ENCODE measurements at places on chromosomes 5 and 9.

DNA sequence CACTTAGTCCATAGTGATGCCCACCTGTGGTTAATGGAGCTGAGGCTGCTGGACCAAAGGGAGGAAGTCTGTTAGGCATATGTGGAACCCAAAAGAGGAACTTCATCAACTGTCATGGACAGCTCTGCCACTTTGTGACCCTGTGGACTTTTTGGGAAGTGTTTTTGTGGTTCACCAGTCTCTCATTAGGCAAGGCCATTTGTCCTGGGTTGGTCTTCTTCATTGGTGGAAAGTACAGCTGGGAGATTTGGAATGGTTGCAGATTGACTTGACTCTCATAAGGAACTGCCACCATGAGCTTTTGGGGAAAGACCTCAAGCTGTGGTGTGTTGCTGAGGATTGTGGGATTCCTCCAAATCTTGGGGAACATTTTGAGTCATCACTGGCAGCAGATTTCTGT lies 31.9 kb upstream of the IL12B start:
- no peak for DNase-seq

DNA sequence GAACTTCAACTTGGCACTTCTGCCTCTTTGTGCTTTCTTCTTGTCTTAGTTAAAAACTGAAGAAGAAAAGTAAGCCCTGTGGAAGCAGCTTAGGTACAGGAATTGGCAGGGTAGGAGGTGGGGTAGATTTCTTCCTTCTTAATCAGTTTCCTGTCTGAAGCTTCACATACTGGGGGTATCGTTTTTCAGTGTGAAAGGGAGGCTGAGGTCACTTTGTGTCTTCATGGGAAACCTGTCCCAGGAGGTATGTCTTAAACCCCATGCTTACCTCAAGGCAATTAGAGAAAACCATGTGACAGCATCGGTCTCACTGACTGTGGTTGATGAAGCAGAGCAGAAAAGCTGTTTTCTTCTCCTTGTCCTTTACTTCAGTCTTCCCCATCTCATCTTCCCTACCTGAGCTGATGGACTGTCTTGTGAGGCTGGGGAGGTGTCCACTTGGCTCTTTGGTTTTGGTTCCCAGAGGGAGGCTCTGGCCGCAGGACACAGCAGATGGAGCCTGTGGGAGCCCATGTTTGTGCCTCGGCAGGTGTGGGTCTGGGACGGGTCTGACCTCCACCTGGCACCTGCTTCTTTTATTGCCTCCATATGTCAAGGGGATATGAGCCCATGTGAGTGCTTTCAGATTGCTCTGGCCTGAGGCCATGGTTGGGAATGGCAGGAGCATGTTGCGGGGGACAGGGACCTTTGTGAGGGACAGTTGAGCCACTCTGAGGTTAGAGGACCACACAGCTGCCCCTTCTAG lies 47.0 kb downstream of the SH3GL2 start:
- no peak for DNase-seq

DNA sequence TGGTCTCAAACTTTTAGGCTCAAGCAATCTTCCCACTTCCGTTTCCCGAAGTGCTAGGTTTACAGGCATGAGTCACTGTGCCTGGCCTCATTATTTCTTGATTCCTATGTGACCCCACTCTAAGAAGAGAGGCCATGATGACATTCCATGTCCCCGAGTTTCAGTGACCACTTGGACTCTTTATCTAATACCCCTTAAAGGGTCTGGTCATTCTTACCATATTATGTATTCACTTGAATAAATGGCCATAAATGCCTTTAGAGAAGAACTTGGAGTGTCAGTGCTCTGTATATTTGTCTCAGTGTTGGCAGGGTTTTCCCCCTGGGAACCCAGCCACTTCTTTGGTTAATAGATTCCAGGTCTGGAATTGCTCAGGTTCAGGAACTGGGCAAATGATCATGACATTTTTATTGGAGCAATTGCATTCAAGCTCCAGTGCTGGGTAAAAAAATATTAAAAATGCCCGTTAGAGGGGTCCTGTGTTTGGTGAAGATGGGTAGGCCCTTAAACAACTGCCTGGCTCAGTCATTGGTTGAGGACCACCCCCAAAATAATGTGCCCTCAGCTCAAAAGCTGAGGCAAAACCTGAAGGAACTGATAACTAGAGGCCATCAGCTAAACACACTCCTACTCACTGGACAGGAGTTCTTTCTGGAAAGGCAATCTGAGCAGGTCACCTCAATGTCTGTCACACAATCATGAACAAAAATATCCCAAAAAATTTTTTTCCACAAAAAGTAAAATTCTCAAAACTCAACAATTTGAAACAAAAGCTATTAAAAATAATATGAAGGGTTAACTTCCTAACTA lies 186.6 kb upstream of the ZNF608 start:
- no peak for DNase-seq

DNA sequence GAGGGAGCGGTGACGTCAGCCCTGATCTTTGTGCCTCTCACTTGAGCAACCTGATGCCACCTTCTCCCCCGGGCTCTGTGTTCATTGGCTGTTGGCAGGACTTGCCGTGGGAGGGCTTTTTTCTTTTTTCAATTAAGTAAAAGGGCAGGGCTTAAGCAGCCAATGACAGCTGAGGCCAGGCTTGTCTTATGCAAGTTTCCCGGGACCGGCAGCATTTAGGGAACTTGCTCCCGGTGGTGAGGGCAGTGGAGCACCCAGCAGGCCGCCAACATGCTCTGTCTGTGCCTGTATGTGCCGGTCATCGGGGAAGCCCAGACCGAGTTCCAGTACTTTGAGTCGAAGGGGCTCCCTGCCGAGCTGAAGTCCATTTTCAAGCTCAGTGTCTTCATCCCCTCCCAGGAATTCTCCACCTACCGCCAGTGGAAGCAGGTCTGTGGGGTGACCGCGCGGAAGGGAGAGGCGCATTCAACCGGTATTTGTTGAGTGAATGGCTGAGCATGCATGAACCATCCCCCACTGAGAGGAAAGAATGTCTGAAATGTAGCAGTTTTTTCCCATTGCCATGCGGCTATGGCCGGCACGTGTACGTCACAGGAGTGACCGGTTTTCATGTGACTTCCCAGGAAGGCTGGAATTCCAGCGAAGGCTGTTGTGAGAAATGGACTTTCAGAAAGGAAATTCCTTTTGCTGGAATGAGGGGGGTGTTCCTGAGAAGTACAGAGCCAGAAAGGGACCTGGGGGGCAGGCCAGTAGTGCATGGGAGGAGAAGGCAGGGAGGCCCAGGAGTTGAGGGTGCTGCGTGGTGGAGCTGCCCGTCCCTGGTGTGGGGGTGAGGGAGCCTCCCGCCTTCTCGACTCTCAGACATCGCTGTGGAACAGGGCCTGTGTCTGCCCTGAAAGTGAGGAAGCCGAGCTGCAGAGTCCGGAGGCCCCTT lies 29.0 kb downstream of the PTGES2 start:
- peak; percentile 90 for DNase-seq

- no peak for DNase-seq
These were observed 410.9 kb downstream of the BNC2 start for GRCh38 chr9:16459421-16460148.

GRCh38 chr5:104045987-104046386 lies 483.4 kb upstream of the NUDT12 start:
- no peak for DNase-seq

- DNase-seq: no peak
These were observed 261.2 kb upstream of the ANKRD55 start for GRCh38 chr5:56494300-56494731.

- no peak for DNase-seq
These were observed 27.7 kb downstream of the PKD2L2 start for GRCh38 chr5:137916923-137917322.

GRCh38 chr5:168254013-168254693 lies 37.3 kb upstream of the WWC1 start:
- DNase-seq: no peak

GRCh38 chr9:117018966-117019617 lies 332.0 kb downstream of the TRIM32 start:
- DNase-seq: no peak

DNA sequence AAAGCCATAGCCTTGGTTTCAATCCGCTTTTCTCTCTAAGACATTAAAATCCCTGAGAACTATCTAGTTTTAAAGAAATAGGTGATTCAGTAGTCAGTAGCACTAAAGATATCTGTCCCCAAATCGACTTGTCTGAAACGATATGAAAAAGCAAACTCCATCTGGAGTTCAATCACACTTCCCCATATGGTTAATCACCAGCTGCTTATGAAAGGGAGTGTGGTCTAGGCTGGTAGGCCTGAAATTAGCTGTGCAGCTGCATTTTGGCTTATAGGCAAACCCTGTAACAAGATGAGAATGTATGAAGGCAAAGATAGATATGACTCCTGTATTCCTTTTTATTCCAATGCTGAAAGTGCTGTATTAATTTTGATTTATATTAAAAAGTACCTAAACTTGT lies 65.9 kb downstream of the DMRTA1 start:
- no peak for DNase-seq

GRCh38 chr5:4313138-4313537 lies 717.5 kb downstream of the IRX1 start:
- no peak for DNase-seq

DNA sequence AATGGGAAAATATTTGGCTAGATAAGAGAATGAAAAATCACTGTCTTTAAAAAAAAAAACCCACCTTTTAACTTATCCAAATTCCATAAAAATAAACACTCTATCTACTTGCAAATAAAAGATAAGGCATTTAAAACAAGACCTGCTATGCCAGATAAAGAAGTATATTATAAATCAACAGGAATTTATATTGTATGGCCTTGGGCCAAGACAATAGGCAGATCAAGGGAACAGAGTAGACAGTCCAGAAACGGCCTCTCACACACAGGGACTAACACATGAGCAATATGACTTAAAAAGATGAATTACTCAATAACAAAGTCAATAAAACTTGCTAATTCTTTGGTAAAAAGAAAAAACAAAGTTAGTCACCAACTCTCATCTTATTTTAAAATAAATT lies 34.7 kb upstream of the ICE1 start:
- no peak for DNase-seq

- no peak for DNase-seq
These were observed 61.0 kb downstream of the DAP start for GRCh38 chr5:10699987-10700386.

DNA sequence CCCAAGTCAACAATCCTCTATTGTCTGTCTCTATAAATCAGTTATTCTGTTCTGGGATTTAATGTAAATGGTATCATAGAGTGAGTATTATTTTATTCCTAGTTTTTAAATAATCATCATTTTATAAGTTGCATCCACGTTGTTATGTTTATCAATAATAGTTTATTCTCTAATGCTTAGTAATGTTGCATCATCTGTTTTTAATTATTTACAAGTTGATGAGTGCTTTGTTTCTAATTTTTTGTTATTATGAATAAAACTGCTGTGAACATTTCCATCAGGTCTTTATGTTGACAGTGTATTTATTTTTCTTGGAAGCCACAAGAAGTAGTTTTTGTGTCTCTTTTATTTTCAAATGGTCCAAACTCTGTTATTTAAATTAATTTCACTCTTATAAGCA lies 1201.2 kb upstream of the CDH6 start:
- no peak for DNase-seq

- no peak for DNase-seq
These were observed 778.9 kb upstream of the ZNF608 start for GRCh38 chr5:125525356-125525755.

GRCh38 chr9:84738353-84738752 lies 68.8 kb downstream of the NTRK2 start:
- DNase-seq: no peak

DNA sequence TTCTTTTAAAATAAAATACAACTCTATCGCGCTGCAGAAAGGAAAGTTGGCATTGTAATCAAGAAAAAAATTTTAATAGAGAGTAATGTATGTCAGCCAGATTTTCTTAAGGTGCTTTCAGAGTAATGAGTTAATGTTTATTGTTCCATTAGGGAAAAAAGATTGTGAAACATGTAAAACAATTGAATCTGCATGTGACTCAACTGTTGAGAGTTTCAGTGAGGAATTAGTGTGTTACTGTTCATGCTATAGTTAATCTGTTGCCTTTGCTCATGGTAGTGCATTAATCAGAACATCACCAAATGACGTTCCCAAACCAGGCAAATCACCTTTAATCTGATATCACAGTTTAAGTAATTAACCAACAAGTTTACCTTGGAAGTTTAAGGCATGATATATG lies 600.5 kb downstream of the NR2F1-AS1 start:
- DNase-seq: no peak

DNA sequence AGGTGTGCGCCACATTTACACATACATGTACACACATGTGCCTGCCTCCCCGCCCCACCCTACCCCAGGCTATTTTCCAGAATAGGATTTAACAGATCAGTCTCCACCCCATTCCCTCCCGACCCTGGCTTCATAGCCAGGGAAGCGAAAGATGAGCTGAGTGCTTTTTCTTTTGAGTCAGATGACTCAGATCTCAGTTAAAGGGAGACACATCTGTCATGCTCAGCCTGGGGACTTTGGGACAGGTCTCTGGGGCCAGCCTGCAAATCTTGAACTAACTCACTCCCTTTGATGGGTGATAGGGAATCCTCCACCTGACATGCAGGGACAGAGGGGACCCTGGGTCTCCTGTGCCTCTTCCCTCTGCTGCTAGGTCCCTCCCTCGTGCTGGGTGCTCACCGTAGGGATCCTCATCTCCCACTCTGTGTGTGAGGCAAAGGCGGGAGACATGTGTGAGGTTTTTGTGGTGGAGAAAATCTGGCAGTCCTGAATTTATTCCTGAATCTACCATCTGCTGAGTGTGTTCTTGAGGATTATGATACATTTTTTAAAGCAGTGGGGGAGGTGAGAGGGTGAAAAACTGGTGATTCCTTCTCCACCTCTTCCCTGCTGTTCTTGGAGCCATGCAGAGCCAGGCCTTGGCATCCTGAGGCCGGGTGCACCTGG lies 37.7 kb downstream of the NEUROG1 start:
- DNase-seq: no peak

GRCh38 chr9:8750639-8751051 lies 951.1 kb upstream of the DMAC1 start:
- no peak for DNase-seq

GRCh38 chr9:79220666-79221065 lies 351.1 kb upstream of the TLE4 start:
- no peak for DNase-seq

- DNase-seq: no peak
These were observed 28.5 kb upstream of the KIF4B start for GRCh38 chr5:154984946-154985516.

DNA sequence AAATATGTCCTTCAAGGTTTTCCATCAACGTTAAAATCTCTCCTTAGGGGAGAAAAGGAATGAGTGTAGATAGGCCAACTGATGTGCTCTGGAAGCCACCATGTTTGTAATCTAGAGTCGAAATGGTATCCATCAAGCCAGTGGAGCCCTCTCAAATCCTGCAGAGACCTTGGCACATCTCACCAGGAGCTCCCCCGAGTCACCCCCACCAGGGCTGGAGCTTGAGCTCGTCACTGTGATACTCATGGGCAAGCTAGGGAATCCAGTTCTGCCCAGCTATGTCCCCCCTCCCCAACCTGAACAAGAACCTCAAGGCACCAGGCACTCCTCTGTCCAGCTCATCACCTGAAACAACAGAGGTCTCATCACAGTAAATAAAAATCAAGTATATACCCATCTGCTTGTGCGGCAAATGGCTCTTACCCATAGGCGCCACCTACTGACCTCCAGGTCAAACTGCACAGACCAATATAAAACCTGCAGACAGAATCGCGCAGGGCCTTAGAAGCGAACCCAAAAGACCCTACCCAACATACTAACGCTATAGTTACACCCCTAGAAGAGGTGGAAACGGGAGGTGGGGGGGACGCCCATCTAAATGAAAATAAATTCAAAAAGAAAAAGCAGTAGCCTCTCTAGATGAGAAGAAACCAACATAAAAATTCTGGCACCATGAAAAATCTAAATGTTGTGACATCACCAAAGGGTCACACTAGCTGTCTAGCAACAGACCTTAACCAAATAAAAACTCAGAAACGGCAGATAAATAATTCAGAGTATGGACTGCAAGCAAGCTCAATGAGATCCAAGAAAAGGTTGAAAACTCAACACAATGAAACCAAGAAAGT lies 75.0 kb downstream of the TTC39B start:
- no peak for DNase-seq

Data from omental fat pad (tissue), 4 donors.